Small intestine (tissue), 16 donors: ENCODE measurements at places on chromosomes 13 and 19.
A peak's percentile ranks its signal among the peaks of the same experiment; 100 is the strongest.

GRCh38 chr19:3146677-3147100 is 10.9 kb downstream of the GNA15 start:
- no peak for DNase-seq

DNA sequence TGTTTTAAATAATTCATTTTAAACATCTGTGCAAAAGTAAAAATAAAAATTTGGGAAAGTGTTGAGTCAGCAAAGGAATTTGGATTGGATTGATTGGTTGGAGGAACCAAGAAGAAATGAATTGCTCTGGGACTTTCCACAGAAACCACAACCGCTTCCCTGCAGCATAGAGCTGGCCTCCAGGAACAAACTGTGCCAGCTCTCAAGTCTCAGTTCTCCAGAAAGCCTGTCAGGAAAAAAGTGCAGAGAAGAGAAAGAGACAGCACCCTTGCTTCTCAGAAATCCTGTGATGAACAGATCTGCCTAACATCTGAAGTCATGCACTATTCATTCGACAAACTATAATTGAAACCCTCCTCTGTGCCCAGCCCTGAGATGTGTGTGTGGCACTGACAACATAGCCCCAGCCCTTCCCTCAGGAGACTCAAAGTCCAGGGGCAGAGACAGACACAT is 14.8 kb downstream of the LYPD3 start:
- no peak for DNase-seq

- DNase-seq: peak; percentile 36
Measured at GRCh38 chr13:39016787-39017186, 21.1 kb downstream of the PROSER1 start.

DNA sequence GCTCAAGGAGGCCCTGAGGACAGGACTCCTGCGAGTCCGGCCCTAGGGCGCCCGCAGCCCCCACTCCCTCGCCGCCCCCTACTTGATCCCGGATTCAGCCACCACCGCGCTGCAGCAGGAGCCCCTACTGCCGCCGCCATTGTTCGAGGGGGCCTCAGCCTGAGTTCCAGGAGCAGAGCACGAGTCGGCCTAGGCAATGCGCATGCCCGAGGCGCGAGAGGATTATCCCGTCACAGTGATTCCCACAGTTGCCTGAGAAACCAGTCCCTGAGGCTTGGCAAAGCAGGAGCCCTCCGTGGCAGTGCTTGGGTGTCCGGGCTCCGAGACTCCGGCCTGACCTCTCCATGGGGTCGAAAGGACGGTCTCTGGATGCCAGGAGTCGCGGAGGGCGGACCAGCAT is 68.4 kb upstream of the ZNF420 start:
- DNase-seq: no peak

GRCh38 chr13:97386801-97387484 is 47.0 kb upstream of the RAP2A start:
- no peak for DNase-seq

DNA sequence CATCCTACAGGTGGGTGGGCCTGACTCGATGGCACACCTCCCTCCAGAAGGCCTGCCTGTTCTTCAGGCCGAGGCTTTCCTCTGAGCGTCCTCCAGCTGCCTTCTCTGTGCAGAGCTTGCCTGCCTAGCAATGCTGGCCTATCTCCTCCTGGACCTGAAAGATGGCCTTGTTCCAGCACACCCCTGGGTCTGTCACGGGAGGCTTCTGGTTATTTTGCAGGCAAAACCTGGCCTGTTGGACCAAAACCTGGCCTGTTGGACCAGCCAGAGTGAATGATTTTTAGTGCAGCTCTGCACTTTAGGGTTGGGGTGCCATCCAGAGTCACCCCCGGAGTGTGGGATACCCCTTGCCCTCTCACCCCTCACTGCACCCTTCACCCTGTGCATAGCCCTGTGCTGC is 128.4 kb downstream of the KATNAL1 start:
- DNase-seq: no peak
